Urothelium cell line (cell line): ENCODE measurements at places on chromosomes 5 and 9.
A peak's percentile ranks its signal among the peaks of the same experiment; 100 is the strongest.

- DNase-seq, result no peak
Measured at GRCh38 chr5:76223696-76224095, 140.5 kb downstream of the SV2C start.

GRCh38 chr5:77221115-77221514 lies 10.6 kb downstream of the PDE8B start:
- DNase-seq, result no peak

DNA sequence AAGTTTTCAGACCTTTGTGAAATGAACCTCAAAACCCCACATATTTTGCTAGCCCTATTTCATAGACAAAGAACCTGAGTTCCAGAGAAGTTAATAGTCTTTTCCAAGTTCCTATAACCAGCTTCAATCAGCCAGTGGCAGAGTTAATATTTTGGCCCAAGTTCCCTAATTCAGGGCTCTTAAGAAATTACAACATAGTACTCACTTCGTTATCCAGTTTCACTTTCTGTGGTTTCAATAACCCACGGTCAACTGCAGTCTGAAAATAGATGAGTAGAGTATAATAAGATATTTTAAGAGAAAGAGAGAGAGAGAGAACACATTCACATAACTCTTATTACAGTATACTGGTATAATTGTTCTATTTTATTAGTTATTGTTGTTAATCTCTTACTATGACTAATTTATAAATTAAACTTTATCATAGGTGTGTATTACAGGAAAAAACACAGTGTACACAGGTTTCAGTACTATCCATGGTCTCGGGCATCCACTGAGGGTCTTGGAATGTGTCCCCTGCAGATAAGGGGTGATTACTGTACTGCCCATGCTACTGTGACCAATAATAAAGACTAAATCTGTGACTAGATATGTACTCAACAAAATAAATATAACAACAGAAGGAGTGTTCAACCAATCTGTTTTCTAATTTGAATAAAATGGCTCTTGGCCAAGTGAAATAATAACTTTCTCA lies 9.3 kb upstream of the MYOT start:
- DNase-seq, result no peak

DNA sequence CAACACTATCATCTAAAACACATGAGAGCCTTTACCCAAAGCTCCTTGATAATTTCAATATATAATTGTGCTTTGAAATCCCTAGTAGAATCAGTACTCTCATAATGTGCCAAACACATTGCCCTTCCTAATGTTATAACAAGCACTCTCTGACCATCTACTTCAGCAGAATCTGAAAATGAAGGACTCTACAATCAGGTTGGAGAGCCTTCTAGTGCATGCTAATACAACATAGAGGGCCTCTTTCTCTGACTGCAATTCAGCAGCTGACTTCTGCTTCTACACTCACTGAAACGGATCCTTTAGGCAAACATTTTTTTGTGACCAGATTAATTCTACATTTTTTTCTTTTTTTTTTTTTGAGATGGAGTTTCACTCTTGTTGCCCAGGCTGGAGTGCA lies 155.6 kb downstream of the EPB41L4A start:
- no peak for DNase-seq

DNA sequence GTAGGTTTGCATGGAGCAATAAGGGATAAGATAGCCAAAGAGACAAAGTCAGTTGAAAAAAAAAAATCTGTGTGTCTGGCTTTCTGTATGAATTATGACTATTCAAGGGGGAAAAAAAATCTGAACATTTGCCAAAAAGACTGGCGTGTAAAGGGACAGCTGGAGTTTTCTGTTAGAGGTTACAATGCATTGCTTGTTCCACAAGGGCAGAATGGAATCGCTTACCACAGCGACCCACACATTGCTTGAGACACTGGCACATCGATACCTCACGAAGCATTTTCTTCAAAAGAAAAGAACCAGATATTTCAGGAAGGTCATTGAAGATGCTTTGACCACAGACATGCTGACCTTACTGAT lies 327.8 kb downstream of the TMEM167A start:
- peak; percentile 73 for DNase-seq

GRCh38 chr9:1707291-1707690 lies 307.9 kb upstream of the SMARCA2 start:
- no peak for DNase-seq

- no peak for DNase-seq
Measured at GRCh38 chr5:60598424-60598823, 101.5 kb downstream of the DEPDC1B start.

DNA sequence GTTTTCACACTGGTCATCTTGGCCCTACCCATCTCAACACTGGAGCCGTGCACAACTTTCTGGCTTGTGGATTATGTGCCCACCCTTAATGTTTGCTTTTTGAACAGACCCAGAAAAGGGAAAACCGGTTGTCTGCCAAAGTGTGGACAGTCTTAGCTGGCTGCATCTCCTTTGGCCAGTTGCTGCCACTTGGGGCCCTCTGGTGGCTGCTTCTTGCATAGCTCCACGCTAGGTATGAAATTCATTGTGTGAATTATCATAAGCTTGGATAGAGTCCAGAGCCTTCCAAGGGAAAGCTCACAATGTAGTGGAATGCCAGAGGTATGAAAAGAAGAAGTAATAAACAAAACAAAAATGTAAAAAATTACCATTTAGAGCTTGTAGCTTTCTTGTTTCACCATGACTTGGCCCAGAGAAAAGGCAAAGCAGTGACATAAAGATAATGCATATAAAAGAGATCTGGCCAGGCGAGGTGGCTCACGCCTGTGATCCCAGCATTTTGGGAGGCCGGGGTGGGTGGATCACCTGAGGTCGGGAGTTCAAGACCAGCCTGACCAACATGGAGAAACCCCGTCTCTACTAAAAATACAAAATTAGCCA lies 12.5 kb upstream of the SLC36A3 start:
- peak; percentile 71 for DNase-seq

GRCh38 chr9:12516573-12516972 lies 176.6 kb upstream of the TYRP1 start:
- DNase-seq, result no peak

- DNase-seq, result no peak
Measured at GRCh38 chr5:5436203-5436760, 13.8 kb downstream of the ICE1 start.

GRCh38 chr9:75001719-75002421 lies 26.2 kb downstream of the CARNMT1 start:
- peak; percentile 26 for DNase-seq

DNA sequence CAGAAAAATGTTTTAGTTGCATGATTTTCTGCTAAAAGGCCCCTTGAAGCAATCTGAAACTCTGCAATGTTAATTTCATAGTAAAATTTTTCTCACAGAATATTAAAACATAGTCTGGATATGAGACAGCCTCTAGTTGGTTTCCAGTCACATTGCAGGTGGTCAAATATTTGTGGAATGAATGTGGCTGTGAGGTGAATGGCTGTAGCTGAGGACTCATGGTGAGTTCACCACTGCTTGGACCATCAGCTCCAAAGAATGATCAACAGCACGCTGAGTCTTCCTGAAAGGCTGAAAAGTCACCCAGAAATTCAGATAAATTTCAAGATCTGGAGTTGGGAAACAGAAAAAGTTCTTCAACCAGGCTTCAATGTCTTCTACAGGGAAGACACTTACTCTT lies 79.8 kb downstream of the MAT2B start:
- DNase-seq, result peak; percentile 44

- no peak for DNase-seq
Measured at GRCh38 chr9:8158574-8158973, 359.0 kb upstream of the DMAC1 start.

DNA sequence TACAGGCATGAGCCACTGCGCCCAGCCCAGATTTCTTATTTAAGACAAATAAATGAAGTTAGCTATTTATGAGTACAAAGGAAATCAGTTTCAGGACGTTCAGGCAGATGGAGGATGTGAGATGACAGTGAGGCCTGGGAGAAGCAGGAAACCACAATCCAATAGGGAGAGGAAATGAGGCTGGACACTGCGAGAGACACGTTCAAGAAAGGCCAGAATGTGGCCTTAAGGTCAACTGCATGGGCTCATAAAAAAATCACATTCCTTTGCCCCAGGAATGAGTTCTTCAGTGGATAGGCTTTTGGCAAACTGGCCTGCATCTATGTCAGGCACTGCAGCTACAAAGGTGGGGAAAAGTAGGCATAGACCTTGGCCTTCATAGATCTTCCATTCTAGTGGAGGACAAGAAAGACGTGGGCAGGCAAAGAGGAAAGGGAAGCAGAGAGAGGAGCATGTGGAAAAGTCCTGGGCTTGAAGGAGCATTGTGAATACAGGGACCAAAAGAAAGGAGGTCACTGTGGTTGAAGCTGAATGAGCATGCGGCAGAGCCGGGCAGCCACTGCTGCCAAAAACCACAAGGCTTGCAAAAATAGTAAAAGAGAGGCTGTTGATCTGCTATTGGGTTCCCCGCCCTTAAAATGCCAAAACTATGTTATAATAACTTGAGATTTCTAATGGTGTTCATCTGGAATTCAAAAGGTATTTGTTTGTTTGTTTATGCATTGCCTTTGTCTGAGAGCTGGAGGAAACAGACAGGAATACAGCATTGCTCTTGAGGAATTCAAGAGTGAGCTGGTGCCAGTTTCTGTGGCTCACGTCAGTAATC lies 133.0 kb downstream of the GNA14 start:
- peak; percentile 31 for DNase-seq

- no peak for DNase-seq
Measured at GRCh38 chr9:129571298-129572051, 49.4 kb downstream of the C9orf50 start.

DNA sequence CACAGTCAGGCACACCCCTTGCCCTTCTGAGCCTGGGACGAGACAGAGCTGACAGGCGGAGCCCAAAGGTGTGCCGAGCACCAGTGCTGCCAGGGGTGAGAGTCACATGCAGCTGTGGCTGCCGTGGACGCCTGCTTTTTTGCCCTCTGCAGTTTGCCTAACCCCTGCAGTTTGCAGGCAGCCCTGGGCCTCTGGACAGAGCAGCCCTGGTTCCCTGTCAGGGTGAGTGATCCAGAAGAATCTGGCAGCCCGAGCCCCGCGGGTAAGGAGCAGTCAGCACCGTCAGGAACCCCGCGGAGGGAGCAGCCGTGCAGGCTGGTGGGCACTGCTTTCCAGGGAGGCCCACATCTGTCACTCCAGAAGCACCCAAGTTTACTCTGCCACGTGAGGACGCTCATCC lies 30.3 kb downstream of the CEP72 start:
- no peak for DNase-seq

DNA sequence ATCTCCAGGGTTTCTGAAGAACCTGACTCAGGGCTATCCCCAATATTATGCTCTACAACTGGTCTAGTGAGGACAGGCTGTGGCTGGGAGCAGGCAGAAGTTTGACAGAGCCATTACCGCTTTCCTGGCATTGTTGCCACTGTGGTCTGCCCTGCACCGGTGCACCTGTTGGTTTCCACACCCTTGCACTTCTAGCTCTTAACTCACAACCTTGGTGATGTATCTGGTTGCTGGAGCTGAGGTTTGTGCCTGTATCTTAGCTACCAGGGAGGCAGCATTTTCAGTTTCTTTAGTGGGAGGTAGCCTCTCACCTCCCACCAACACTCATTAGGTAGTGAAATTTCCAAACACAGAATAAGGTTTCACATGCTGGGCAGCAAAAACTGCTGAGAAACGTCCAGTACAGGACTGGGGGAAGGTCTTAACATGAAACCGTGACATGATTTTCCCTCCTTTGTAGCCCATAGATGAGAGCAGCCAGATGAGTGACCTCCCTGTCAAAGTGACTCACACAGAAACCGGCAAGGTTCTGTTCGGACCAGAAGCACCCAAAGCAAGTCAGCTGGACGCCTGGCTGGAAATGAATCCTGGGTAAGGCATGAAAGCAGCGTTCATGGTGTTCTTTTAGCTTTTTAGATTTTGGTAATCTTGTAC lies 57.7 kb downstream of the SMARCA2 start:
- no peak for DNase-seq

- peak; percentile 65 for DNase-seq
Measured at GRCh38 chr5:123035918-123036390, 571 bp downstream of the PPIC start.

- DNase-seq, result no peak
Measured at GRCh38 chr5:132480546-132480892, 10.1 kb downstream of the IRF1 start.

GRCh38 chr5:58410441-58410840 lies 49.4 kb downstream of the PLK2 start:
- peak; percentile 31 for DNase-seq

DNA sequence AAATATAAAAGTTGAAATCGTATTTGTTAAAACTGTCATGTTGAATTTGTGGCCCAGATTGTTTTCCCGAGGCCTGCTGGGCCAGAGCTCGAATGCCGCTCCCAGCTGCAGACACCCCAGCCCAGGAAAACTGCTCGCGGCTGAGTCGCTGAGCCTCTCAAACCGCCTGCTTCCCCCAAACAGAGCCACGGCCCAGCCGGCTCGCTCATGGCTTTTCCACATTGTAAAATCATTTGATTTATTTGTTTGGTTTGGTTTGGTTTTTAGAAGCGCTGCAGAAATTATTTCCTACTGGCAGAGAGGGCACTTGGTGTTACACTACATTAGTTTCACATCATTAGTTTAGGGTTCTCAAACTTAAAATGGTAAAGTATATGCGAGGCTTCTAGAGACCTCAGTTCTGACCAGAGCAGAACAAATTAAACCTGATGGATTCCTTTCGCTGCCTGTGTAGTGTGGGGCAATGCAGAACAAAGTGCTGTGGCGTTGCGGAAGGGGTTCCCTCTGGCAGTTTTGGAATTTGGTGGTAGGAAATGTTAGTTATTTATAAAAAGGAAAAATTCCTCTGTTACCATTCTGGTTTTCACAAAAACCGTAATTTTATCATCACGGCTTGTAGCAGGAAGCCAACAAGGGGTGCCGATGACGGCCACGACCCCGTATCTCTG lies 156.5 kb upstream of the PITX1 start:
- no peak for DNase-seq

DNA sequence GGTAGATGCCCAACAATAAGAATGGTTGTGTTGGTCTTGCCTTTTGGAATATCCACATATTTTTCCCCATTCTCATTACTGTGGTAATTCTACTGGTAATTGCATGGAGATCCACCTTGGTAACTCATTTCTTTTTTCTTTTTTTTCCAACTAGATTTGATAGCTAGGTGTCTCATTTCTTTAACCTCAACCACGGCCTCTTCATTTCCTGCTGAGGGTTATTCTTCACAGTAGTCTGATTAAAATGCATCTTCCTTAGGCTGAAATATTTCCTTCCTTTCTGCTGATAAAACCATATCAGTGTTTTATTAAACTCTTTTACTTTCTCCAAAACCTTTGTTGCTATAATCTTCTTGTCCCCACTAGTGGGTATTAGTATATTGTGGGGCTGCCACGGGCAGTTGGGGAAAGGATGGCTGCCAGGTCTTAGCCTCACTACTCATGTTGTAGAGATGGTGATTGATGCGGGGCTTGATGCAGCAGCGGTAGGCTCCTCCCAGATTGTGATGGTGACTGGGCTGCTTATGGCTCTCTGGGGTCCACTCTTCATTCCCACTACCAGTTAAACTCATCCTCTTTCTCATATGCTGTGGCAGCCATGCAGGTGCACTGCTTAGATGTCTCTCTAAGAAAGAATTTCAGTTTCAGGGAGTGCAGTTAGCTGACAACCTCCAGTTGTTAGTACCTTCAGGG lies 35.9 kb downstream of the KIF2A start:
- no peak for DNase-seq

- peak; percentile 94 for DNase-seq
Measured at GRCh38 chr9:93223260-93224180, 39.6 kb downstream of the WNK2 start.
